ENCODE measurements at places on chromosomes 13 and 19.

DNA sequence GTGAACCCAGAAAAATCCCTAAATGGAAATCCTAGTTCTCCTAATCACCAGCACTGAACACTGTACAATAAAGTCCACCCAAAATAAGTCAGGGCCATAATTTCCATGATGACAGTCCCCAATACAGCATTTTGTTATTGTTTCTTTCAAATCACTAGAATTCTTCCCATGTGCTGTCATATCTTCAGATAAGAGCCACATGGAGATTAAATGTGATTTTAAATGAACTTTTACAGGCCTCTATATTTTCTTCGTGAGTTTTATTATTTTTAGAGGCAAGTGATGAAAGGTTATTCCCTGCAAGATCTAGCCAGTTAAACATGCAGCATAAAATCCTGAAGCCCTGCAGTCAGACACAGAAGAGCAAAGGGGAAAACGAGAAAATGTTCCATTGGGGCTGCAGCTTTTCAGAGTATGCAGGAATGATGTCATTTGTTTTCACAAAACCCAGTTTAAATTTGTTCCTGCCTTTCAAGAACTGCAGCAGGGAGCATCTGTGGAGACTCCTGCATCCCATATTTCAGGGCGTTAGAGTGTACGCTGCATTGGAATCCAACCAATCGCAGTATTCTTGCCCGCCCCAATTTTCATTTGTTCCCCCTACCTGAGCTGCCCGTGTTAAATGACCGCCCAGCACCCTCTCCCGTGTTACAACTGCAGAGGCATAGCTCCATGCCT, 167.2 kb upstream of the KLF12 start:
- DNase-seq, result no peak

- no peak for DNase-seq
These were observed 6.6 kb upstream of the CEBPG start for GRCh38 chr19:33366897-33367296.

DNA sequence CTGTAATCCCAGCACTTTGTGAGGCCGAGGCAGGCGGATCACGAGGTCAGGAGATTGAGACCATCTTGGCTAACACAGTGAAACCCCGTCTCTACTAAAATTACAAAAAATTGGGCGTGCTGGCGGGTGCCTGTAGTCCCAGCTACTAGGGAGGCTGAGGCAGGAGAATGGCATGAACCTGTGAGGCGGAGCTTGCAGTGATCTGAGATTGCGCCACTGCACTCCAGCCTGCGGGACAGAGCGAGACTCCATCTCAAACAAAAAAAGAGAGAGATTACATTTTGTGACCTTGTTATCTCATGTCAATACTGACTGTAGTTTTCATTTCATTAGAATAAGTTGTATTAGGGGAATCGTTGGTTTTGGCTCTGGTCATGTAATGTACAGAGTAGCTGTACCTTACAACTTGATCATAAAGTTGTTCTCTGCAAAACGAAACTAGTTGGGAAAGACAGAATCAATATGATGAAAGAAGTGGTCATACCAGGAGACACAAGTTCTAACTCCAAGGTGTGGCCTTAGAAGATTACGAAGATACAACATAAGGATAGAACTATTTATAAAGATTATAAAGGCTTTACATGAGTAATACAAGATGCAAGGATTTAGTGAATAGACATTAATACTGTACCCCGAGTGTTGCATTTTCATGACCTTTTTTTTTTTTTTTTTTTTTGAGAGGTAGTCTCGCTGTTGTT, 15.3 kb downstream of the TMEM38A start:
- no peak for DNase-seq

DNA sequence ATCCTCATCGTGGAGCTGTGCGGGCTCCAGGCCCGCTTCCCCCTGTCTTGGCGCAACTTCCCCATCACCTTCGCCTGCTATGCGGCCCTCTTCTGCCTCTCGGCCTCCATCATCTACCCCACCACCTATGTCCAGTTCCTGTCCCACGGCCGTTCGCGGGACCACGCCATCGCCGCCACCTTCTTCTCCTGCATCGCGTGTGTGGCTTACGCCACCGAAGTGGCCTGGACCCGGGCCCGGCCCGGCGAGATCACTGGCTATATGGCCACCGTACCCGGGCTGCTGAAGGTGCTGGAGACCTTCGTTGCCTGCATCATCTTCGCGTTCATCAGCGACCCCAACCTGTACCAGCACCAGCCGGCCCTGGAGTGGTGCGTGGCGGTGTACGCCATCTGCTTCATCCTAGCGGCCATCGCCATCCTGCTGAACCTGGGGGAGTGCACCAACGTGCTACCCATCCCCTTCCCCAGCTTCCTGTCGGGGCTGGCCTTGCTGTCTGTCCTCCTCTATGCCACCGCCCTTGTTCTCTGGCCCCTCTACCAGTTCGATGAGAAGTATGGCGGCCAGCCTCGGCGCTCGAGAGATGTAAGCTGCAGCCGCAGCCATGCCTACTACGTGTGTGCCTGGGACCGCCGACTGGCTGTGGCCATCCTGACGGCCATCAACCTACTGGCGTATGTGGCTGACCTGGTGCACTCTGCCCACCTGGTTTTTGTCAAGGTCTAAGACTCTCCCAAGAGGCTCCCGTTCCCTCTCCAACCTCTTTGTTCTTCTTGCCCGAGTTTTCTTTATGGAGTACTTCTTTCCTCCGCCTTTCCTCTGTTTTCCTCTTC, 6.3 kb downstream of the MYADM start:
- no peak for DNase-seq

GRCh38 chr13:22091222-22091970, 420.5 kb downstream of the FGF9 start:
- DNase-seq, result no peak

DNA sequence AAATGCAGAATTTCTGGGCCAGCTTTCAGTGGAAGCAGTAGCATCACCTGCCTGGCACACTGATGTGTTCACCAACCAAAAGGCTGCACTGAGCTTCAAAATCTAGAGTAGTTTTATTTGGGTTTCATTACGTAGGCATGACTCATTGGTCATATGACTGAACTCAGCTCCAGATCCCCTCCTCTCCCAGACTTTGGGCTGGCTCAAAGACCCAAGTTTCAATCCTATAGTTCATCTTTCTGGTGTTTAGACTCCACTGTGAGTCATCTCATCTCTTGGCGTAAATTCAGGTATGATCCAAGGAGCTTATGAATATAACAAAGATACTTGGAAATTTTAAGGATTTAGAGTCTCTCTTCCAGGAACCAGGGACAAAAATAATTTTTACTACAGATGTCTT, 17.7 kb downstream of the ZMYM5 start:
- DNase-seq, result no peak

- DNase-seq, result peak; percentile 31
These were observed 40.4 kb downstream of the LRCH1 start for GRCh38 chr13:46593398-46593797.

All from activated CD4-positive, alpha-beta T cell treated with anti-CD3 and anti-CD28 coated beads, Interleukin-2, amount 50 U/mL, for 24 hours (primary cell).